Posterior cingulate gyrus (tissue), 11 donors: ENCODE measurements at places on chromosomes 2 and 18.

DNA sequence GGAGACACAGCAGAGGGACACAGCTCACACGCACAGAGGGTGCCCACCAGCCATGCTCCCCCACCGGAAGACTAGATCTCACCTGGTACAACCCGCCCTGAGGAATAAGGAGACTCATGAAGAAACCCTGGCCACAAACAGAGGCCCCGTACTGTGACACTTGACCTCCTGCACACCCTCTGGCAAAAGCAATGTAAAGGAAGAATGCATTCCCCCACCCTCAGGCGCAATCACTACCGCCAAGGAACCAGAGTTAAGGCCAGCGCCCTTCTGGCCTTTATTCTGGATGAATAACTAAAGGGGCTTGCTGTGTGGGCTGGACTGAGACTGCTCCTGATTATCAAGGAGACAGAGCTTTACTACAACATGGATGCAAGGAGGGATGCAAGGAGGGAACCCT lies 509.2 kb upstream of the SPHKAP start:
- DNase-seq, result no peak

GRCh38 chr2:167832868-167833287 lies 414.5 kb downstream of the STK39 start:
- DNase-seq, result no peak

GRCh38 chr2:129901754-129902415 lies 77.6 kb upstream of the RAB6C start:
- peak; percentile 45 for DNase-seq

- DNase-seq, result no peak
These were observed 95.7 kb downstream of the ZNF385B start for GRCh38 chr2:179765666-179766065.

- no peak for DNase-seq
These were observed 79.3 kb downstream of the CEP192 start for GRCh38 chr18:13070460-13070859.

- DNase-seq, result no peak
These were observed 63.4 kb downstream of the BMP10 start for GRCh38 chr2:68807821-68808266.

GRCh38 chr2:67840460-67841068 lies 222.2 kb downstream of the C1D start:
- DNase-seq, result peak; percentile 93

DNA sequence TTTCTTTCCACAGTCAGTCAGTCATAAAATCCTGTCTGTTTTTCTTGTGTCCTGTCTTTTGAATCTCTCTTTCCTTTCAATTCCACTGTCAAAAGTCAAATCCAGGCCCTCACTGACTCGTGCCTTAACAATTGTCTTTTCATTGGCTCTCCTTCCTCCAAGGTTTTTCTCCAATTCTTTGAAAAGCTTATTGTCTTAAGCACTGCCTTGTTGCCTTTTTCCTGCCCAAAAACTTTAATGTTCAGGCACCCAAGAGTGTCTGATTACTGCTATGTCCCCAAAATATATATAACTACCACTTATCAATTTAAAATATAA lies 13.9 kb upstream of the SULT1C4 start:
- no peak for DNase-seq

DNA sequence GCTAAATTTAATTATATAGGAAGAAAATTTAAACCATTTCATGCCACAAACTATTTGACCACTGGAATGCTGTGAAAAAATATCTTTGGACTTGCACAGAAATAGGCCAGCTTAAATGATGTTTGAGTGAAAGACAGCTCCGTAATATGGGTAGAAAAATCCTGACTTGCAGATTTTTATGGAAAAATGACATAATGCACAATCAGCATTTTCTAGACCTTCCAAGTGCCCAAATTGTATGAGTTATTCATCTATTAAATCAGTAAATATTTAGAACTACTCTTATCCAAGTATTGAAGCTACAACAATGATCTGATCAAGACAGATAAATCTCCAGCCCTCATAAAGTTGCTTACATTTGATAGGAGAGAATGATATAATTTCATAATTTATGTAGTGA lies 691.1 kb upstream of the DDX18 start:
- DNase-seq, result no peak

GRCh38 chr2:104340879-104341828 lies 512.8 kb upstream of the POU3F3 start:
- DNase-seq, result no peak

DNA sequence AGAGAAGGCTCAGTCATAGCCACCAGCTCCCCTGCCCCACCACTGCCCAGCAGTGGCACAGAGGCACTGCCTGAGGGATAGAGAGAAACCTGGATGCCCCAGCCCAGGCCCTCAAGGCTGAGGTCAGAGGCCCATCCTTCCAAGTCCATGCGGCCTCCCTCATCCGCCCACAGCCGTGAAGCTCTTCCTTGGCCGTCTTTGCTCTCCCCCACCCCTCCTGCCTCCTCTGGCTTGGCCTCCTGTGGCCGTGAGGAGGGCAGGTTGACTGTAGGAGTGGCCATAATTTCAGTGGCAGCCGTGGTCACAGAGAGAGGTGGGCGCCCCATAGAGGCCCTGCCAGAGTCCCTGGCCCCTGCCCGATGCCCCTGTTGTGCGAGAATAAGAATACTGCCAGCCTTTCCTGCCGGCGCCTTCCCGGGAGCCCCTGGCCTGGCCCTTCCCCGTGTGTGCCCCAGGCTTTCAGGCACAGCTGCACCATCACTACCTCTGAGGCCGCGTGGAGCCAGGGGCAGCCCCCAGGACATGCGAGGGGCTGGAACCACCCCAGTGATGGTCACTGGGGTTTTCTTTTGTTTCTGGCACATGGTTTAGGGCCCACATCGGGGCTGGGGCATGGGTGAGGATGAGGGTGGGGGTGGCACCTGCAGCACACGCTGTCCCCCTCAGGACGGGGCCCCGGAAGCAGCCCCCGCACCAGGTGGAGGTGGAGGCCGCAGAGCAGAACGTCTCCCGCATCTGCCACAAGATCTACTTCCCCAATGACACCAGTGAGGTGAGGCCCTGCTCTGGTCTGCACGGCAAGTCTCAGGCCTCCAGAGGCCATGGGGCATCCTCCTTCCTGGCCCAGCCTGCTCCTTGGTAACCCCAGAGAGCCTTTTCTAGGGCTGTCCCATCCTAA lies 13.1 kb upstream of the GPR17 start:
- no peak for DNase-seq

DNA sequence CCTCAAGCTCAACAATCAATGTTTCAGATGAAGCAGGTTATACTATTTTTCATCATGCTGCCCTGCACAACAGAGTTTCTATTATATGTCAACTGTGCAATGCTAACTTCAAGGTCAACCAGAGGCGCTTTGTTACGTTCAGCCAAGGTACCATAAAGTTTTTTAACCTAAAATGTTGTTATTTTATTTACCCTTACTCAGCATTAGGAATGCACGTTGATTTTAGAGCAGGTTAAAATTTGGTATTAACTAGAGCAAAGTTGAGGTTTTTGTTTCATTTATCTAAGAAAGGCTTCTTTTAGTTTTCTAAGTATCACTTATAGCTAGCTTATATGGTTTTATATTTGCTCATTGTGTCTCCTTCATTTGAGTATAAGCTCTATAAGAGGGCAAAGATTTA lies 21.8 kb downstream of the ANKAR start:
- DNase-seq, result no peak

DNA sequence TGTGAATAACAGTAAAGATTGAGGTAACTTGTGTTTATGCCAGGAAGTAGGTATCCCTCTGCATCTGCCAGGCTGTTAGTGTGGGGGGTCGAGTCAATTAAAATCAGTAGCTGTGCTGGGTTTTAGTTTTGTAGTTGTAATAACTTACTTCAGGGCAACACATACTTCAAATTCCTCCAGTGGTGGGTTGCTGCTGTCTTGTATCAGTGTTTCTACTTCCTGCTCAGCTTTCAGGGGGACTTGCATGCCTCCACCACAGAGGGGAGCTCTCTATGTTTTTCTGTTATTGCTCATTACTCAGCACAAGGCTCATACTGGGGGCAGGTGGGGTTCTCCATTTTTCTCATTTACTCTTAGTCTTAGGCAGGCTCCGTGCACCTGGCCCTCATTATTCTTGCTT lies 136.8 kb downstream of the CAPN13 start:
- DNase-seq, result no peak

- no peak for DNase-seq
These were observed 113.6 kb downstream of the LAMA3 start for GRCh38 chr18:23802817-23803216.

- no peak for DNase-seq
These were observed 714.1 kb downstream of the KCNJ3 start for GRCh38 chr2:155412598-155412997.

DNA sequence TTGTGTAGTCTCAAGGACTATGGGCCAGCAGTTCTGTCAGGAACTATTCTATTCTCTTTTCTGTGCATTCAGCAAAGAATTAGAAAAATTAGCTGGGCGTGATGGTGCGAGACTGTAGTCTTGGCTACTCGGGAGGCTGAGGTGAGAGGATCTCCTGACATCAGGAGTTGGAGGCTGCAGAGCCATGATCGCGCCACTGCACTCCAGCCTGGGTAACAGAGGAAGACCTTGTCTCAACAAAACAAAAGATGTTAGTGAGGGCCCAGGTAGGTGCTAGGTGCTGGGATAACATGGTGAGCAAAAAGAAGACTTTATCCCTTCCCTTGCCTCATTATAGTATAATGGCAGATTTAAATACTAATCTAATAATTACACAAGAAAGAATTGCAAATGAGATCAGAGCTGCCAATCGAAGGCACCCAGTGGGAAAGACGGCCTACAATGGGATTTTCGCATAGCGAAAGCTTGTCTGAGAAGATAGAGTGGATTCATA lies 447 bp upstream of the MRPL19 start:
- no peak for DNase-seq

DNA sequence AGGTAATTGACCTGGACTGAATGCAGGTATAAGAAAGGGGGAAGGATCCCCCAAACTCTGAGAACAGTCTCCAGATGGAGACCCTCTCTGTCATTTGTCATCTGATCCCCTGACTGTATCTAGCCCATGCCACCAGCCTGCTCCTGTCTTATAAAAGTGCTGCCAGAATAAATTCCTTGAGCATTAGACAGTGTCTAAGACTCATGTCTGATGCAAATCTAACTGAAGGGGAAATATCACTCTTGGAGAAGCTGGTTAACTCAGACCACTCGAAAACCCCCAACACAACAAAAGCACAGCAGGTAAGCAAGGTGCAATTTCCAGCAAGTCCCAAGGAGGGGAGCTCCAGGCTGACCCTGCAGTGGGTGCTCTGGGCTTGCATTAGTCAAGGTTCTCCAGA lies 40.9 kb upstream of the KDM3A start:
- no peak for DNase-seq

- DNase-seq, result no peak
These were observed 368.7 kb downstream of the SLC4A3 start for GRCh38 chr2:219995991-219996765.

DNA sequence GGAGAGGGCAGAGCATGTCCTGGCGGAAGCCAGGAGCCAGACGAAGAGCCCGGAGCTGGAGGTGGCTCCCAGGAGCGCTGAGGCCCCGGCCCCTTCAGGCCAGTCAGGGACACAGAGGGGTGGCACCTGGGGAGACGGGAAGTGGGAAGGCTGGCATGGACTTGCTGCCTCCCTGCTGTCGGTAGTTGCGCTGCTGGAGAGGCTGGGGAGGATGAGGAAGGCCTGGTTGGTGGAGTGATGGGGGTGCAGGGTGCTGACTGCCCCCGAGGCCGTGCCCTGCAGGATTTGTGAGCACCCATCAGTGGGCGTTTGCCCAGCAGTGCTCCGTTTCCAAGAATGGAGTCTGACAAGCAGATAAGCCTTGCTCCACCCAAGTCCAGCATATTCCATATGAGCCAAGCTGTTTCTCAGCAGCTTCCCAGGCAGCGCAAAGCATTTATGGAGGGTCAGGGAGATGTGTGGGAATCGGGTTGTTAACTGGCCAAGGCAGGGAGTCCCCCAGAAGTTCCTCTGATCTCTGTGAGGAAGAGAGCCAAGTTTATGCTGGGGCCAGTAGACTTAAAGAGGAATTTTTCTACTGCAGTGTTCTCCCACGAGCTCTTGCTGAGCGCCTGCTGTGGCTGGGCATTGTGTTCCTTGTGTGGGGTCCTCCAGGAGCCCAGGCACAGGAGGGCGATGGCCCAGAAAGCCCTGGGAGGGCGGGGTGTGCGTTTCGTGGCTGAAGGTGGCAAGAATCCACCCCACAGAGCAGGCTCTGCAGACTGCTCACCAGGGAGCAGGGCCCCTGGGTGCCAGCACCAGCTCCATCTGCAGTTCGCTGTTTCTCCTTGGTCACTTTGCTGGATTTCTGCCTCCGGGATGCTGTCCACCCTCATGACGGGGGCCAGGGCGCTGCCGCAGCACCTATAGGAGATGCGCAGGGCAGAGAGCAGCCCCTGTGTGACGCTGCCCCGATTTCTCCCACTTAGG lies 250.2 kb downstream of the ALPK2 start:
- DNase-seq, result no peak

- no peak for DNase-seq
These were observed 28.2 kb upstream of the ZC3H15 start for GRCh38 chr2:186457908-186458307.

DNA sequence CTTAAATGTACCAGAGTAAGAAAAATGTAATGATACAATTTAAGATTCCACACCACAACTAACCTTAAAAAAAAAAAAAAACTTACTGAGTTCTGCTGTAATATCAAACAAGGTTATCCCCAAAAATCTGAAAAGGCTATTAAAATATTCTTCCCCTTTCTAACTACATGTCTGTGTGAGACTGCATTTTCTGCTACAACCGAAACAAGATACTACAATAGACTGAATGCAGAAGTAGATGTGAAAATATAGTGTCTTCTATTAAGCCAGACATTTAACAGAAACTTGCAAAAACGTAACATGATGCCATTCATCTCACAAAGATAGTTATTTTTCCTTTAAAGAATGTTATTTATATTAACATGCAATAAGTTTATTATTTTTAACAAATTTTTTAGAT lies 16.2 kb downstream of the SS18 start:
- no peak for DNase-seq

GRCh38 chr18:12041561-12041960 lies 52.1 kb upstream of the ANKRD62 start:
- DNase-seq, result no peak

GRCh38 chr2:104473546-104473945 lies 380.4 kb upstream of the POU3F3 start:
- DNase-seq, result no peak

DNA sequence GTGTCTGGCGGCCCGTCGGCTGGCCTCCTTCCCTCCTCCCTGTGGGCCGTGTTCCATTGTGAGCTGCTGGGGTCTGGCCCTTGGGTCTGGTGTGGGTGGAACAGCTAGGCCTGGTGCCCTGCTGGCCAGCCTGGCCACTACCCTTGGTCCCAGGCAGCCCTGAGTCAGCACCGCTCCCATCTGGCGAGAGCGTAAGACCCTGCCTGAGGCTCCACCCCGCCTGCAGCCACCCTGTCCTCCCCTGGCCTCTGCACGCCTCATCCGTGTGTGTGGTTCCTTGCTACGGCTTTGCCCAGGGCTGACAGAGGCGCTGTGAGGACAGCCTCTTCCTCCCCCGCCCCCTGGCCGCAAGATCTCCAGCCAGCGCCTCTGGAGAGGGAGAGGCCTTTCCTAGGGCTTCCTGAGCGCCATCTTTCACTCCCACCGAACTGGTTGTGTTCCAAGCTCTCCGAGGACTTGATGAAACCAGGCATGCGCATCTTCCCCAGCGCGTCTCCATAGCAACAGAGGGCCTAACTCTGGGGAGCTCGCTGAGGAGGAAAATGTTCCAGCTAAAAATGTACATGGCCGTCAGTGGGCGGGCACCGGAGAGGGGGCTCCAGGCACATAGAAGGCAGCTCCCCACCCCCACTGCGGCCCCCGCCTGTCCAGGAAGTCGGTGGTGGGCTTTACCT lies 83.0 kb downstream of the STPG4 start:
- peak; percentile 88 for DNase-seq
